AG09309 (cell line): ENCODE measurements at places on chromosomes 16 and 17.

DNA sequence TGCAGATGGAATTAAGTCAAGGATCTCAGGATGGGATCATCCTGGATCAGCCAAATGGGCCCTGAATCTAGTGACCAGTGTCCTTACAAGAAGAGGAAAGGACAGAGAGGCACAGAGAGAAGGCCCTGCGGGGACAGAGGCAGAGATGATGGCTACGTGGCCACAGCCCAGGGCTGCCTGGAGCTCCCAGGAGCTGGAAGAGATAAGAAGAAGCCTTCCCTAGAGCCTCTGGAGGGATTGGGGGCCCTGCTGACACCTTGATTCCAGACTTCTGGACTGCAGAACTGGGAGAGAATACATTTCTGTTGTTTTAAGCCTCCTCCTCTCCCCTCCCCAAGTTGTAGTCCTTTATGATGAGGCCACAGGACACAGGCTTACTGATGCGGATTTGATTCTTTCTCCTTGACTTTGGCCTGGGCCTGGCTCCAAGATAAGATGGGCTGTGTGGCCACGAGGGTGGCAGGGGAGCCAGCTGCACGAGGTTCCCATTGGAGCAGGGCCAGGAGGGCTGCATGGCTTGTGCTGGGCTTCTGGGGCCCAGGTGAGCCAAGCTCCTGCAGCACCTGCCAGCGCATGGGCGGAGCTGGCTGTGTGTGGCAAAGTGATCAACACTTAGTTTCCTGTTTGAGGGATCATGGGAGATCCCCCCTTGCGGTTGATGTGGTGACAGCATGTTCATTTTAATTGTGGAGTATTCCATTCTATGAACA lies 146.1 kb downstream of the IRF8 start:
- DNase-seq = no peak

DNA sequence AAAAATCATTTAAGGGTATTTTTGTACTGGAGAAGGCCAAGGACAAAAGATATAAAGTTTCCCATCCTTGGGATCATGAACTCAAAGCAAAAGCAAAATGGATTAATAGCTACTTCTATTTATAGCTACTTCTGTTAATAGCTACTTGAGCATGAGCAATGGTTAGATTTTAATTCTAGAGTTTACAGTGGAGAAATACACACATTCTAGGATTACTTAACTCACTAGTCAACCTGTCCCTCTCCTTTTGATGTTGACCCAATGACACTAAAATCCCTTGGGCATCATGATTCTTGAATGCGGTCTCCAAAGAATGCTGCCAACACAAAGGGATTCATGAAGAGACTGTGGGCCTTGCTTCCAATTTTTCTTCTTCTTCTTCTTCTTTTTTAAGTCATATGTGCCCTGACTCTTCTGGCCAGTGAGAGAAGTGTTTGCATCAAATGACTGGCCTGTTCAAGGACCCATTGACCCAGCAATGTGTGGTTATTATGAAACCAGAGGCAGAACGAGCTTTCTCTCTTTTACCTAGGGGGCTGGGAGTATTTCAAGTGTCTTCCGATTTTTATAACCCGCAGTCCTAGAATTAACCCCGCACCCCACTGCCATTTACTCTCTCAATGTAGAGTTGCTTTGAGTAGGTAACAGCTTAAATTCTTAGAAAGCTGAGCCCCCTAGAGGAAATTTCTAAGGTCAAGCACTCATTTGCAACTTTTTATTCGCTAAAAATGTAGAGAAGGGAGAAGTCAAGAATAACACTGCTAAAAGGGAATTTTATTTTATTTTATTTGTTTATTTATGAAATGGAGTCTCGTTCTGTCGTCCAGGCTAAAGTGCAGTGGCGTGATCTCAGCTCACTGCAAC lies 34.6 kb downstream of the OTOA start:
- no peak for DNase-seq

- DNase-seq = no peak
Measured at GRCh38 chr17:12624211-12624610, 41.5 kb upstream of the MYOCD start.

DNA sequence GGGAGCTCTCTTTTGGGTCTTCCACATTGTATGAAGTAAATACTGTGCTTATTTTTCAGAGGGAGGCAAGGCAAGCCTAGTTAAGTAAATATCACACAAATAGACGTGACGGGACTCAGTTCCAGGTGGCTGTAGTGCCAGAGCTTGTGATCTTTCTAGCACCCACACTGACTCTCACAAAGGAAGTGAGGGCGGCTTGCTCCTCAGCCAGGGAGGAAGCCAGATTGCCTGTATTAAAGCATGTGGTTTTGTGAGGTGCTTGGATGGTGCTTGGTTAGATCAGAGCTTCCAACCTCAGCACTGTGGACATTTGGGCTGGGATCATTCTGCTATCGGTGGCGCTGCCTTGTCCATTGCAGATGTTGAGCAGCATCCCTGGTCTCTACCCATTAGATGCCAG lies 80.1 kb downstream of the VAT1L start:
- no peak for DNase-seq

GRCh38 chr17:36212272-36212605 lies 1.4 kb downstream of the CCL4L2 start:
- no peak for DNase-seq

- DNase-seq = no peak
Measured at GRCh38 chr16:30700491-30700890, 1.5 kb downstream of the SRCAP start.

GRCh38 chr17:17395246-17395802 lies 81.5 kb upstream of the MED9 start:
- DNase-seq = no peak

GRCh38 chr16:67456391-67457081 lies 24.4 kb downstream of the ATP6V0D1 start:
- DNase-seq = peak; percentile 17

- DNase-seq = no peak
Measured at GRCh38 chr17:10624969-10625368, 32.1 kb downstream of the MYH3 start.

GRCh38 chr16:47310792-47311211 lies 150.1 kb downstream of the ITFG1 start:
- no peak for DNase-seq

GRCh38 chr17:20935740-20936139 lies 107.1 kb downstream of the USP22 start:
- peak; percentile 37 for DNase-seq

- no peak for DNase-seq
Measured at GRCh38 chr17:48375356-48375755, 54.7 kb downstream of the SKAP1 start.

- DNase-seq = no peak
Measured at GRCh38 chr16:78503602-78504001, 404.1 kb downstream of the WWOX start.

- DNase-seq = no peak
Measured at GRCh38 chr16:8798535-8799157, 1.0 kb downstream of the PMM2 start.

GRCh38 chr17:2701996-2702741 lies 9.4 kb downstream of the CLUH start:
- no peak for DNase-seq

DNA sequence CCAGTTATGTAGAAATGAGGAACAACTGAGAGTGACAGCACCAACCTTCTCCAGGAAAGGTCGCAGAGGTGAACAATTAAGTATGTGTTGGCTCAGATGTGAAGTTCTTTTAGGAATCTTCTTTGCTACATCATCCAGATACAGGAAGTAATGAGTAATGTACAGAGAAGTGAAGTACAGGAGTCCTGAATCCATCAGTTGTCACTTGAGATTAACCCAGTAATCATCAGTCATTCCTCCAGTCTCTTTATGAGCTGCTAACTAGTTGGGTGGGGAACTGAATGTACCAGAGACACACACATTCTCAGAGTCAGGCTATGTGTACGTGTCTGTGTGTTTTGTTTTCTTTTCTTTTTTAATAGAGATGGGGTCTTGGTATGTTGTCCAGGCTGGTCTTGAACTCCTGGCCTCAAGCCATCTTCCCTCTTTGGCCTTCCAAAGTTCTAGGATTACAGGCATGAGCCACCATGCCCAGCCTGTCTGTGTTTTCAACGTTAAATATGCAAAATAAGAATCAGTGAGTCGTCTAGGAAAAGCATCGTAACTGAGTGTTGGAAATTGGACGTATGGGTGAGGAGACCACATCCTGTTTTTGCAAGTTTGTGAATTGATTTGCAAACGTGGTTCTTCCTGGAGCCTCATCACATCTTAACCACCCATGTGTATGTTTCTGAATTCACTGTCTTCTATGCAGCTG lies 19.9 kb downstream of the ZNF200 start:
- no peak for DNase-seq

- DNase-seq = no peak
Measured at GRCh38 chr17:34024806-34025551, 230.1 kb upstream of the CCL2 start.

DNA sequence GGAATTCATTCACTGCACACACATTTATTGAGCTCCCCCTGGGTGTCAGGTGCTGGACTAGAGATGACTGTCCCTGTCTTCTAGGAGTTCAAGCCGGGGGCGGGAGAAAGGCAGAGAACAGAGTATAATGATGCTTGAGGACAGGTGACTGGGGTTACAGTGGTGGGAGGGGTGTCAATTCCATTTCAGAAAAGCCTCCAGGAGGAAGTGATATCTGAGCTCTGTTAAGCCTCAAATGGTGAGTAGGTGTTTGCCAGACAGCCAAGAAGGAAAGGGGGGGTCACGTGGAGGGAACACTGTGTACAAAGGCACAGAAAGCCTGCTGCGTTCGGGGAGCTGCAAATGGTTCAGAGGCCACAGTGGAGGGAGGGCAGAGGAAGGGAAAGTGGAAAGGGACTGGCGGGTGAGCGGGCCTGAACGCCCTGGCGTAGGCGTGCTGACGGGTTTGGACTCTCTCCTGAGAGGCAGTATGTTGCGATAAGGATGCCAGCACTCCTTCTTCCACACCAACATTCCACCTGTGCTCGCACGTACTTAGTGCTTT lies 9.7 kb upstream of the NXPH3 start:
- DNase-seq = no peak

GRCh38 chr17:17941015-17941414 lies 31.2 kb downstream of the TOM1L2 start:
- no peak for DNase-seq

- DNase-seq = no peak
Measured at GRCh38 chr17:82608816-82609215, 39.4 kb downstream of the WDR45B start.

- no peak for DNase-seq
Measured at GRCh38 chr17:79918581-79919163, 79.4 kb upstream of the CBX4 start.

DNA sequence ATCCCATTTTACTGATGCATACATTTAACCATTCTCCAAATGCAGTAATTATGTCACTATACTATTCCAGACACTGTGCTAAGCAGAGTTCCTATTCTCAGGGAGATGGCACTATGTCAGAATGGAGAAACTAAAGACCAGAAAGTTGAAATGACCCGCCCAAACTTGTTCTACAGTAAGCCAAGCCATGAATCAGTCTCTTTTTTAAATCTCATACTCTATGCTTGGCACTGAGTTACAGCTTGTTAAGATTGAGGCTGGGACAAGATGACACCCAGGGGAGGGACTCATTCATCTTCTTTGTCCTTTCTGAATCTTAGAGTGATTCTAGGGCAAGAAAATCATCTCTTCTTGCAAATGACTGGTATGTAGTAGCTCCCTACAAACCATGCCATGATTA lies 247.0 kb upstream of the CCL2 start:
- no peak for DNase-seq

GRCh38 chr17:42407289-42407836 lies 15.7 kb downstream of the CAVIN1 start:
- DNase-seq = peak; percentile 23

DNA sequence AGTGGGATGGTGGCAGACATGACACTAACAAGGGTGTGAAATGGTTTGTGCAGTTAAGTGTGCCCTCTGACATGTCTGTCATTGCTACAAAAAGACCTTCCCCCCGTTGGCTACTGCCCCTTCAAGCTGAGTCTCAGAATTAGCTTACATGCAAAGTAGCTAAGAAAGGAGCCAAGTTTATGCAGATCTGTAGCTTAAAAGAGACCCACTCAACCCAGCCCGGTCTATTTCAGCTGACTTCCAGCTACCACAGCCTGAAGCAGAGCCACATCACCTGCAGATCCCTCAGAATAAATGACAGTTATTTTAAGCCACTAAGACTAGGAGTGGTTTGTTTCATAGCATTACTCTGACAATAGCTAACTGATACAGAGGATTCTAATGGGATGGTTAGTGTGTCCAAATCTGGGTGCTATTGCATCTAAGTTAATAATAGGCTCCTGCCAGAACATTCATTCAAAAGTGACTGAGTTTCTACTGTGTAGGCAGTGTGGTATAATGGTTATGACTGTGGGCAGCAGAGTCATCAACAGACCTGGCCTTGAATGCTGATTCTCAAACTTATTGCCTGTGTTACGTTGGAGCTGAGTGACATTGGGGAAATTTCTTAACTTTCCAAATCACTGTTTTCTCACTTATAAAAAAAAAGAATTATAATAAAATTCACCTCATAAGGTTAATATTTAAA lies 11.7 kb downstream of the C17orf67 start:
- no peak for DNase-seq

- no peak for DNase-seq
Measured at GRCh38 chr16:14955546-14956231, 18.4 kb downstream of the NPIPA1 start.

DNA sequence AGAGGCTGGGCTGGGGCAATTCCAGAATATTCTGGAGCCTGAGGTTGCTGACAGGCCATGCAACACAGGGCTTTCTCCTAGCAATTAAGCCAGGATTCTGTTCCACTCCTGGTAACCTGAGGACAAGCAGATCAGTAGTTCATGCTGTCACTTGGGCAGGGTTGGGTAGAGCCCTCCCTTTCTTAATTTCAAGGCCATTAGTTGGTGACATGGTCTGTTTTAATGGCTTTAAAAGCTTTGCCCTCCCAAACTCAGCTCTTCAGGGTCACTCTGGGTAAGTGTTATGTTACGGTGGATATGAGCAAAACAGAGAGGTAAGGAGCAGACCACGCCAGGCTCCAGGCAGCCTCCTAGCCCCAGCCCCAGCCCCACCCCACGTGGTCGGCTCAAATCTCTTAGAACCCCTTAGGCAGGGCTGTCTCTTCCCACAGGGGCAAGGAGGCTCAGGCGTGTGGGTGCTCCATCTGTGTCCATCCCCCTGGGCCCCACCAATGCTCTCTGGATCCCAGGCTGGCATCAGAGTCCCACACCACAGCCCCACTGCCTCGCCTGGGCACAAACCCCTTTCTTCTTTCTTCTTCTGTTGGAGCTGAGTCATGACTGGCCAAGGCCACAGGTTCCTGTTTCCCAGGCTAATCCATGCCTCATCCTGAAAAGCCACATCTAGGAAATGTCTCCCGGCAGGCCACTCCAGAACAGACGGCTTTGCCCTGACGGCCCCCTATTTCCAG lies 27.5 kb downstream of the CEP295NL start:
- DNase-seq = no peak

DNA sequence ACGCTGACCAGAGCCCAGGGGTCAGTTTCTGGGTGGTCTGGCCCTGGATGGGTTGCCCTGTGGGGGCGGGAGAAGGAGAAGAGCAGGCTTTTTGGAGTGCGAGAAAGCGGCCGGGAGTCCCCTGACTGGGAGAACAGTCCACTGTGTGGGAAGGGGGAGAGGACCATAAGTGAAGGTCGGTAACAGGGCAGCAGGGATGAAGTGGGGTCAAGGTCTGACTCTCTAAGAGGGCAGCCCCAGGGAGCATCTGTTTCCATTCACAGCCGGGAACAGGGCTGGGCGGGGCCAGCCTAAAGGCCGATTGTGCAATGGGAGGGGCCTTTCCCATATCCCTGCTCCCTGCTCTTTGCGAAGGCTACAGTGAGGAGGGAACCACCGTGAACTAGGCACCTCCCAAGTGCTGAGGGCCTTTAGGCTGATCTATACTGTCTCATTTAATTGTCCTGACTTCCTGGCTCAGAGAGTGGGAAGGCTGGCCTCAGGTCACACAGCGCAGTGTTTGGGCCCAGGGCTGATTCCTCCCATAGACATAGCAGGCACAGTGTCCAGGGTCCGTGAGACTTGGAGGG lies 10.4 kb upstream of the WFDC1 start:
- no peak for DNase-seq

- peak; percentile 76 for DNase-seq
Measured at GRCh38 chr16:87806641-87807546, 41.1 kb upstream of the KLHDC4 start.
